ENCODE measurements at places on chromosomes 4 and X.

GRCh38 chr4:6369924-6370645 lies 100.4 kb downstream of the WFS1 start:
- peak; percentile 82 for DNase-seq

GRCh38 chr4:109996526-109996925 lies 83.8 kb downstream of the EGF start:
- no peak for DNase-seq

DNA sequence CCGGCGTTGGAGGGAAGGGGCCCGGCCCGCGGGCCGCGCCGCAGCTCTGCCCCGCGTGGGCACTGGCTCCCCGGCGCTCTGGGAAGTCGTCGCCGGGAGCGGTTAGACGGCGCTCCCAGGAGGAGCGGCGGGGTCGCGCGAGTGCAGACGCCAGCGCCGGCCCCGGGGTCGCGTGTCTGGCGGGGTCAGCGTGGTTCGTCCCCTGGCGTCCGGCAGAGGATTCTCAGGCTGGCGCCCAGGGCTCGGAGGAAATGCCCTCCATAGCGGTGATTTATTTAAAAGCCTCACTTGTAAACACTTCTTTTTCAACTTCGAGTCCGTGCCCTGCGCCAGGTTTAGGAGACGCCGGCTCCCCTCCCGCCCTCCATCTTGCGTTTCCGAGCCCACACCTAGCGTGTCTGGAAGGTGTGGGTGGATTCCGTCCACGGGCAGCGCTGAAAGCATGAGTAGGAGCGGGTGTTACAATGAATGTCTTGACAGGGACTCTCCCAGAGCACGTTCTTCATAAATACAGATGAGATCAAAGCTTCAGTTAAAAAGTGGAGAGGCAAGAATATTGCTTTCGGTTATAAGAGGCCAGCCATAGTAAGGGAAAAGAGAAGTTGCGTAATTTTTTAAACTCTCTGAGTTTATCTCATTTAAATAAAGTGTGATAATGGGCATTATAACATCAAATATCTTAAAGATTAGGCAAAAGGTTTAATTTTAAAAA lies 692 bp downstream of the FAM241A start:
- peak; percentile 44 for DNase-seq

GRCh38 chrX:46713672-46714490 lies 45.0 kb downstream of the SLC9A7 start:
- no peak for DNase-seq
